ENCODE measurements at places on chromosomes 1 and 21. TPM values are rescaled to one million over a fixed set of nuclear protein-coding genes. Genes with fewer than 3 reads are reported as not detected.

GRCh38 chr21:22224261-22224660 lies 1226.1 kb downstream of the NCAM2 start:
- DNase-seq: no peak

DNA sequence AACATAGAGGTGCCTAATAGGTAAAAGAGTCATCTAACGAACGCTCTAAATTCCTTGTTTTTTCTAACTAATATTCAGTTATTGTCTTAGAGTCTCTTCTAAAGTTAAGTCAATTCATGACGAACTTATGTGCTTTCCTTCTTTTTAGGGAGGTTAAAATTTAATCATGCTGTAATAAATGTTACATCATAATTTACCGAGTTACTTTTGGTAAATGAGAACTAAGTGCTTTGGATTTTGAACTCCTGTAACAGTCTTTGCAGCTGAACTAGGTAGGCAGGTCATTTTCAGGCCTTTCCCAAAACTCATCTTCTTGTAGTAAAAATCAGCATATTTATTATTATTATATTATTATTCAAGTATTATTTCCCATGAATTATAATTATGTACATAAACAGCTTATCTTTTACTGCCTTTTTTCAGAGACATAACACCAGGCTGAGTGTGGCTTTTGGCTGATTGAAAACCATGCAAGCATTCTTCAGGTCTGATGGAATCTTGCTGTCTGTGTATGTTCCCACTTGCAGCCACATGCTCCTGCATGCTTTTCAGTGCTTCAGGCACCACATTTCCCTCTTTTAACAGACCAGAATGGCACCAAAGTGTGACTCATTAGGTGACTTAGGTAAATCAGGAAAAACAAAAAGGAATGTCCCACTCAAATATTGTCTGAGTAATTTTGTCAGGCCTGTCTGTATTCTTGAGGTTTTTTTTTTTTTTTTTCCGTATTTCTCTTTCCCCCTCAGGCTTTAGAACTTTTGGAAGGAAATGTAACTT lies 81.0 kb upstream of the CD55 start:
- DNase-seq: no peak

DNA sequence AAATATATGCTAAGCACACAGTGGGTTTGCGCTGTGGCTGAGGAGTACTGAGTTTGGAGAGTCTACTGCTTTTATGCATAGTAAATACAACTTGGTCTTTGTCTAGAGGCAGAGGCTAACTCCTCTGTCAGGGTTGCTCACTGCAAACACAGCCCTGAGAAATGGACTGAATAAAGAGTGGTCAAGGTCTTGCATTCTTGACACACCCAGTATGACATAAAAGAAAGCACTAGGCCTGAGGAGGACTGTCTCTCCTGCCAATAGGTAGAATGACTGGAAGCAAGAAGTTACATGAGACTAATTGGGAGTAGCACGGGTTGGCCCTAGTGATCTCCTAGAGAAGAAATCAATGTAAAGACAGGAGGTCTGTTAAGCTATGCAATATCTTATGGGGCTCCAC lies 367.2 kb upstream of the B3GALT2 start:
- DNase-seq: no peak

- DNase-seq: no peak
Measured at GRCh38 chr1:109827466-109827865, 63.7 kb upstream of the EPS8L3 start.

DNA sequence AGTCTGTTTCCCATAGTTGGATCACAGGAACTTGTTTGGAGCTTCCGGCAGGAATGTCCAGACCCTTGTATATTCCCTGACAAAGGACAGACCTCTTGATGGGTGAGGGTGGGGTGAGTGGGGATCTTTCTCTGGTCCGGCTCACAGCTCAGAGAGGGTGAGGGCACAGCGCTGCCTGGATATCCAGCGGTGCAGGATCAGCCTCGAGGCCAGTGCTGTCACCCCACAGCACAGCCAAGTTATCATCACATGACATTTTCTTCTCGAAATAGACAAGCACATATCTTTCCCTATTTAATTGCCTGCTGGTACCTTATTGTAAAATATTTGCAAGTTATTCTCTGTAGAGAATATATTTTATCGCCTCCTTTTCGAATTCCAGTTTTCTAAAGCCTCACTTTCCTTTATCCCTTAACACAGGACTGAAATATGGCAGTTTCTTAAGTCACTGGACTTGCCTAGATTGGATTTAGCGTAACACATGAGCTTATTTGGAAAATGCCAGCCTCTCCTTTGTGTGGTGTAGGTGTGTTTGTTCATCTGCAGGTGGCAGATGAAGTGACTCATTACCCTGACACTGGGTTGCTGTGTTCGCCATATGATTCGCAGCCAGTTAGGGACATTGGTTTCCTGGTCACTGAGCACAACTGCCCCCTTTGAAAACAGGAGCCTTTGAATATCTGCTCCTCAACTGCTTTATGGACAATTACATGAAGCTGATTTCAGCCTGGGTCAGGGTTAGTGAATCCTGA lies 21.4 kb downstream of the CLIC6 start:
- no peak for DNase-seq

- DNase-seq: no peak
Measured at GRCh38 chr1:200128081-200128480, 100.6 kb downstream of the NR5A2 start.

GRCh38 chr1:164702216-164702615 lies 143.2 kb downstream of the PBX1 start:
- DNase-seq: no peak

GRCh38 chr1:208524376-208524775 lies 280.2 kb upstream of the PLXNA2 start:
- DNase-seq: no peak

DNA sequence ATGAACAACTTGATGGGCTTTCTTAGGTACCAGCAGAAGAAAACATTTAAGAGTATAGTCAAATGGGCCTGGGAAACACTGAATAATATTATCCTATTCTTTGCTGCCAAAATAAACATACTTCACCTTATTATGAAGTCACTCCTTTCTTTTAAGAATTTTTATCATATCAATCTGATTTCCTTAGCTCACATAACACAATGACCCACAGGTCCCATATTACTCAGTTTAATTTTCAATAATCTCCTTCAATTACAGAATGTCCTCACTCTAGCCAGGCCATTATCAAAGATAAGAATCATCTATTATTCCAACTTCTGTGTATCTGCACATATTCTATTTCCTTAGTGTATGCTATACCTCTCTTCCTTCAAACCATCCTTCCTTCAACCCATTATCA lies 63.0 kb downstream of the PIGK start:
- no peak for DNase-seq

DNA sequence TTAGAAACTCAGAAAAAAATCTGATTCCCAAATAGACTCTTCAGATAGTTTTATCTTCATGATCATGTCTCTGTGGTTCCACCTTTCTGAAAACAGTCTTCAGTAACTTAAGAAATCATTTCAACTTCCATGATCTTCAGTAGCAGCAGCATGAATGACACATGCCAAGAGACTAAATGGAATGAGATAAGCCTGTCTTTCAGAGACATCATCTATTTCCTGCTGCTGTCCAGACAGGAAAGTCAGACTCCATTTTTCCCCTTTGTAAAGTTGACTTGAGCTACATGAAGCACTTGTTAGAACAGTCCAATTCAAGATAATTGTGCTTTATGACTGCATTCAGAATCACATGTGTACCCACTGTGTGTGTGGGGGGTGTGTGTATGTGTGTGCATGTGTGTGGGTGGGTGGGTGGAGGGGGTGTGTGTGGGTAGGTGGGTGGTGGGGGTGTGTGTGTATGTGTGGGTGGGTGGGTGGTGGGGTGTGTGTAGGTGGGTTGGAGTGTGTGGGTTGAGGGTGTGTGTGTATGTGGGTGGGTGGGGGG lies 58.8 kb downstream of the CLIC4 start:
- DNase-seq: no peak

GRCh38 chr1:209323743-209324142 lies 259.8 kb upstream of the CAMK1G start:
- no peak for DNase-seq

GRCh38 chr1:16122916-16123315 lies 33.0 kb downstream of the EPHA2 start:
- DNase-seq: no peak

C4BPA gene
- total RNA-seq: not detected

CASP9 gene
- 12.0 TPM for total RNA-seq

OR2AK2 gene
- total RNA-seq: 0.25 TPM
